Neural progenitor cell (in vitro differentiated cells): ENCODE measurements at places on chromosomes 12 and 14.
A peak's percentile ranks its signal among the peaks of the same experiment; 100 is the strongest.

GRCh38 chr14:87686746-87687145 is 306.2 kb downstream of the GALC start:
- DNase-seq: no peak

DNA sequence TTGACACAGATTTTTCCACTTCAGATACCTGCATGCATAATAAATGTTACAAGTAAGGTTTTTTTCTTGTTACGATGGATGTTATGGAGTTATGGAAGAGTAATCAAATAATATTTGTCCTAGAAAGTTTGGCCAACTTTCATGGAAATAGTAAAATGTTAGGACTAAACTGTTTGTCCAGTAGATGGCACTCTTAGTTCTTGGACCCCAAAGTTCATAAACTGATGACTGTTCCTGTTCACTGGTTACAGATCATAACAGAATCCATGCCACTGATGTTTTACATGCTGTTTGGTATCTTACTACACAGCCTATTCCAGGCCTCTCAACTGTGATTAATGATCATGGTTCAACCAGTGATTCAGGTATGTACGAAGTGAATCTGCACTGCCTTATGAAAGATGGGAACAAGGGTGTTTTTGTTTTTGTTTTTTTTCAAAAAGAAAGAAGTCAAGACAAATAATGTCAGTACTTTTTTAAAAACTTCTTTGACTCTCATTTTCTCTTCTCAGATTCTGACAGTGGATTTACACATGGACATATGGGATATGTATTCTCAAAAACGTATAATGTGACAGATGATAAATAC is 48.8 kb upstream of the SLCO1C1 start:
- DNase-seq: peak; percentile 44

GRCh38 chr14:59320763-59321625 is 132.5 kb downstream of the DAAM1 start:
- DNase-seq: no peak

GRCh38 chr14:87108726-87109125 is 884.3 kb downstream of the GALC start:
- no peak for DNase-seq

GRCh38 chr12:124743479-124744272 is 120.0 kb downstream of the SCARB1 start:
- DNase-seq: no peak

- DNase-seq: no peak
Observed at GRCh38 chr12:76241371-76241770, 106.8 kb downstream of the BBS10 start.

GRCh38 chr14:35068238-35069012 is 22.4 kb downstream of the FAM177A1 start:
- DNase-seq: no peak

DNA sequence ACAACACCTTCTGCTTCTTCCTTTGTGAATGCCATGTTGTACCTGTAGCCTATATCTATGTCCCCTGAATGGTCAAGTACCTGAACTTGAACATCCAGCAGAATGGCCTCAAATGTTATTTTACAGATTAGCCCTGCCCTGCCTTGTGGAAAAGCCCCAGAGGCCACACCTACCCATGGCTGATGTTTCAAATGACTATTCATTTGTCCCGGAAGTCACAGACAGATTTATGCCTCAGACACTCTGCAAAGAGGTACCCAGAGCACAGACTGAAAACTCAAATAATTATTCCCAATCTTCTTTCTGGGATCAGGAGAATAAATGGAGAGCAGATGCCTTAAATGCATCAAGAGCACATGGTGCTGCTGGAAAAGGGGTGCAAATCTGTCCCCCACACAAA is 13.0 kb upstream of the DPF3 start:
- no peak for DNase-seq

DNA sequence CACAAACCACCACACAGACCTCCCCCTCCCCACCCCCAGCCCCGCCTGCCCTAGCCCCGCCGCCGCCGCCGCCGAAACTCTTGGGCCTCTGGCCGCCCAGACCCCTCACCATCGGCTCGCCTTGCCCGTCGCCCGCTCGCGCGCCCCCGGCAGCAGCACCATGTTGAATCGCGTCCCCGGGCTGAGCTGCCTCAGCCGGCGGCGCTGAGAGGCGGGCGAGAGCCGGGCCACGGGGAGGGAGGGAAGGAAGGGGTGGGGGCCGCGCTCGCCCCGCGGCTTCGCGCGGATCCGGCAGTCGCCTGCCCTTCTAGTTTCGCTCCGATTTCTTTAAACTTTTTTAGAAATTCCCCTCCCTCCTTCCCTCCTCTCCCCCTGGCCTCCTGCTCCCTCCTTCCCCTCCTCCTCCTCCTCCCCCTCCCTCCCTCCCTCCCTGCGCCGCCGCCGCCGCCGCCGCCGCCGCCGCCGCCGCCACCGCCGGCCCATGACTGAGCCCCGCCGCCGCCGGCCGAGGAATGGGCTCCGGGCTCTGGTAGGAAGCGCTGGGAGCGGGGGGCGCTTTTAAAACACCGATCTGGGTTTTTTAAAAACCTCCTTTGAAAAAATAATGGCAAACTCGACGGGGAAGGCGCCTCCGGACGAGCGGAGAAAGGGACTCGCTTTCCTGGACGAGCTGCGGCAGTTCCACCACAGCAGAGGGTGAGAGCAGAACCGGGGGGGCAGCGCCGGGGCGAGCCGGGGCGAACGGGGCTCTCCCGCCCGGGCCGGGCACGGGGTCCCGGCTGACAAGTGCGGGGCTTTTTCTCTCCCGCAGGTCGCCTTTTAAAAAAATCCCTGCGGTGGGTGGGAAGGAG is at the start of gene ARID2:
ARID2 (plus strand) TSS at position 474 of the 851 bp plus-strand sequence; CDS start at position 605, 131 bp downstream.
- DNase-seq: peak; percentile 84
